Activated naive CD4-positive, alpha-beta T cell treated with anti-CD3 and anti-CD28 coated beads, Interleukin-2, amount 10 ng/mL, durations not matched to agents 5 hours and 36 hours (primary cell): ENCODE measurements at places on chromosomes 13 and 19. TPM values are rescaled to one million over a fixed set of nuclear protein-coding genes. Genes with fewer than 3 reads are reported as not detected.

Gene SIGLEC8
- total RNA-seq: not detected

Gene PIP5K1C
- total RNA-seq: 19.9 TPM

Gene PCDH9
- total RNA-seq: 0.03 TPM

Gene SHC2
- not detected for total RNA-seq

Gene SWSAP1
- 4.3 TPM for total RNA-seq

Gene RNF17
- total RNA-seq: not detected

Gene FCHO1
- 85.4 TPM for total RNA-seq

Gene TINCR
- total RNA-seq: 0.55 TPM

Gene ZNF69
- total RNA-seq: 4.2 TPM

Gene NLRP12
- total RNA-seq: not detected

Gene FLT3LG
- 398 TPM for total RNA-seq

Gene COL5A3
- 0.03 TPM for total RNA-seq

Gene ZNF729
- total RNA-seq: not detected

Gene NUFIP1
- 5.1 TPM for total RNA-seq

Gene TEX101
- total RNA-seq: not detected

Gene ZNF611
- 32.5 TPM for total RNA-seq

Gene GADD45B
- total RNA-seq: 42.7 TPM
